Endothelial cell of umbilical vein (primary cell): ENCODE measurements at places on chromosomes 3 and 15. TPM values are rescaled to one million over a fixed set of nuclear protein-coding genes. Genes with fewer than 3 reads are reported as not detected.

PPP1R2 gene
- total RNA-seq, result 36.2 and 37.3 TPM in 2 replicates

COL6A5 gene
- total RNA-seq, result not detected in 2 replicates

CKMT1A gene
- total RNA-seq, result not detected in 2 replicates

SLC24A5 gene
- total RNA-seq, result not detected in 2 replicates

DNA sequence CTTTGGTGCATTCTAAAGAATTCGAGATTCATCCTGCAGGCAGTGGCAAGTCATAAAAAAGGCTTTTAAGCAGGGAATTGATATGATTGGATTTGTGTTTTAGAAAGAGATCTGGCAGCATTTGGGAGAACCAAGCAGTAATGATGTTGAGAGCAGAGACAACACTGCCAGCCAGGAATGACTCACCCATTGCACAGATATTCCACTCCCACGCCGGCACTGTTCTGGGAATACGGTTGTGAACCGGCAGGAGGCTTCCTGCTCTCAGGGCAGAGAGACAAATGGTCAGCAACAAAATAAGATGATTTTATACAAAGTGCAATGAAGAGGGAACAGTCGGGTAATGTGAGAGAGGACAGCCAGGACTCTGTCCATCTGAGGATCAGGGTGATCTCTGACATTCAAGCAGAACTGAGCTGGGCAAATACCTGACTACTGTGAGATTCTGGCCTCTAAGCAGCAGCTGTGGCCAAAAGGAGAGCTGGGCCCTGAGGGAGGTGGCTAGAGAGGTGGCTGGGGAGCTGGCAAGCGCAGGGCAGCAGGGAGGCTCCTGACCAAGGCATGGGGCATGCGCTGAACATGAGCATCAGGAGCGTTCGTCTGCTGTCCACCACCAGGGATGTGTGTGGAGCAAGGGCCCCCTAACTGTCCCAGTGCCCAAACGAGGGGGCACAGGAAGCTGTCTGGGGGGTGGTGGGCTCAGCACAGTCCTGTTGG lies 56.1 kb upstream of the PLXNA1 start:
- no peaks in the 10 kb centered on the region for H3K36me3 ChIP-seq
- peaks cover 44% of the 10 kb centered on the region for H3K4me1 ChIP-seq
- DNase-seq, result peak; percentile 88

DNA sequence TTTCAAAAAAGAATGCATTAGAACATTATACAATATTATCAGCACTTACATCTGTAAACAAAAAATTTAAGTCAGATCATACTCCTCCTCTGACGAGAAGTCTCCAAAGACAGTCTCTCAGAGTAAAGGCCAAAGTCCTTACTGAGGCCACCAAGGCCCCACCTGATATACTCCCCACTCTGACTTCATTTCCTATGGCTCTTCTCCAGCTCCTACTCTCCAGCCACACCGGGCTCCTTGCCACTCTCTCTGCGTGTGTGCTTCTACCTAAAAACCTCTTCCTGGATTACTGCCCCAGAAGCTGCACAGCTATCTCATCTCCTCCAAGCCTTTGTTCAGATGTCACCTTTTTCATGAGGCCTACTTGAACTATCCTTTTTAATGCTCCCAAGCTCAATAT lies 5.0 kb downstream of the DCP1A start:
- no peaks in the 10 kb centered on the region for H3K27me3 ChIP-seq
- H3K4me3 ChIP-seq, result no peak overlapping the region
- H3K36me3 ChIP-seq, result peaks cover 10% of the 10 kb centered on the region

GRCh38 chr15:89034305-89034704 lies 54.0 kb upstream of the ABHD2 start:
- H3K27ac ChIP-seq, result no peak overlapping the region
- no peaks in the 10 kb centered on the region for H3K36me3 ChIP-seq
- no peaks in the 10 kb centered on the region for H3K27me3 ChIP-seq

- DNase-seq, result peak; percentile 41
- no peak overlapping the region for H3K4me3 ChIP-seq
- no peak overlapping the region for H3K27ac ChIP-seq
- no peaks in the 10 kb centered on the region for H3K36me3 ChIP-seq
- peaks cover 11% of the 10 kb centered on the region for H3K4me1 ChIP-seq
Measured at GRCh38 chr3:61927332-61927731, 366.0 kb downstream of the PTPRG start.

- no peak for DNase-seq
- no peaks in the 10 kb centered on the region for H3K36me3 ChIP-seq
- H3K27me3 ChIP-seq, result no peaks in the 10 kb centered on the region
- no peak overlapping the region for H3K27ac ChIP-seq
- no peak overlapping the region for H3K4me3 ChIP-seq
Measured at GRCh38 chr3:132422531-132422930, 5.2 kb downstream of the DNAJC13 start.

GRCh38 chr3:111747490-111747889 lies 111.6 kb upstream of the PHLDB2 start:
- H3K4me3 ChIP-seq, result no peak overlapping the region
- peaks cover 14% of the 10 kb centered on the region for H3K4me1 ChIP-seq
- no peaks in the 10 kb centered on the region for H3K27me3 ChIP-seq
- DNase-seq, result peak; percentile 40

GRCh38 chr3:53597136-53597915 lies 102.9 kb downstream of the CACNA1D start:
- no peak overlapping the region for H3K27ac ChIP-seq
- H3K36me3 ChIP-seq, result no peaks in the 10 kb centered on the region
- H3K4me1 ChIP-seq, result no peaks in the 10 kb centered on the region
- H3K4me3 ChIP-seq, result no peak overlapping the region
- H3K27me3 ChIP-seq, result peaks cover 5% of the 10 kb centered on the region

- no peaks in the 10 kb centered on the region for H3K36me3 ChIP-seq
- DNase-seq, result no peak
- no peak overlapping the region for H3K27ac ChIP-seq
- H3K4me1 ChIP-seq, result no peaks in the 10 kb centered on the region
- H3K4me3 ChIP-seq, result no peak overlapping the region
Measured at GRCh38 chr15:90982135-90982534, 12.2 kb downstream of the PRC1 start.

GRCh38 chr15:95025924-95026728 lies 794.8 kb downstream of the MCTP2 start:
- peaks cover 2% of the 10 kb centered on the region for H3K4me1 ChIP-seq
- DNase-seq, result peak; percentile 78
- no peaks in the 10 kb centered on the region for H3K36me3 ChIP-seq
- no peaks in the 10 kb centered on the region for H3K27me3 ChIP-seq
- no peak overlapping the region for H3K4me3 ChIP-seq
- H3K27ac ChIP-seq, result no peak overlapping the region

DNA sequence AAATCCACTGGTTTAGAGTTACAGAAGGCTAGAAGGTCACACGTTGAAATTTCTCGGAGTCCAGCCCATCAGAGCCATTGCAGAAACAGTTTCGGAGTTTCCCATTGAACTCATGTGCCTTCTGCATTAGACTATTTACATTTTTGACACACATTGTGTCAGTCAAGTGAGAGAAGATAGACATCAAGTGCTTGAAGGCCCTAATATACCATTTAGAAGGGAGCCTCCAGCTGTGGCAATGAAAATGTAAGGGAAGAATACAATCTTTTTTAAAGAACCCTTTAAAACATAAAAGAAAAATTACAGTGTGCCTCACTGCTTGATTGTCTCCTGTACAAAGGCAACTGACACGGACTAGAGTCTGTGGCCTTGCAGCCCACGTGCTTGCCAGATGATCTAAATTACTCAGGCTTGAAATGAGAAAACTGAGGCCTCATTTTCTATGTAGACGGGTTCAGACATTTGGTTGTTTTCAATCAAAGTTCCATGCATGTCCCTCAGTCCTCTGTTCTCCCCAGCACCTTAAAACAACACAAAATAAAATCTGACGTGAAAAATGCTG lies 650.5 kb downstream of the ROBO2 start:
- no peaks in the 10 kb centered on the region for H3K27me3 ChIP-seq
- H3K36me3 ChIP-seq, result no peaks in the 10 kb centered on the region
- no peak overlapping the region for H3K4me3 ChIP-seq
- no peak overlapping the region for H3K27ac ChIP-seq

DNA sequence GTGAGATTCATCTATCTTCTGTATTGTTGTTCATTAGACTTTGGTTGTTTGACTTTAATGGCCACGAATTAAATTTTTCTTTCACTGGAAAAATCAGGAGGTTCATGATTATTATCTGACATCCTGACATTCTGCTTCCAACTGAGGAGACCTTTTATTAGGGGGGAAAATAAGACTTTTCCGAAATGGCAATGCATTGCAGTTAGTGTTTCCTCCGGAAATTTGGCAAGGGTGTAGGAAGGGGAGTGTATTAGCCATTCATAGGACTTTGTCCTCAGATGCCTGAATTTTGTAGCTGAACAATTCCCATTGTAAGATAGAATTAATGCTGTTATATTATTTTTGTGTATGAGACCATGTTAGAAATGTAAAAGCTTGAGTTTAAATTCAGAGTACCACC lies 450.6 kb upstream of the TGFBR2 start:
- H3K27me3 ChIP-seq, result peaks cover 6% of the 10 kb centered on the region
- H3K4me1 ChIP-seq, result peaks cover 32% of the 10 kb centered on the region
- no peaks in the 10 kb centered on the region for H3K36me3 ChIP-seq
- no peak overlapping the region for H3K4me3 ChIP-seq

DNA sequence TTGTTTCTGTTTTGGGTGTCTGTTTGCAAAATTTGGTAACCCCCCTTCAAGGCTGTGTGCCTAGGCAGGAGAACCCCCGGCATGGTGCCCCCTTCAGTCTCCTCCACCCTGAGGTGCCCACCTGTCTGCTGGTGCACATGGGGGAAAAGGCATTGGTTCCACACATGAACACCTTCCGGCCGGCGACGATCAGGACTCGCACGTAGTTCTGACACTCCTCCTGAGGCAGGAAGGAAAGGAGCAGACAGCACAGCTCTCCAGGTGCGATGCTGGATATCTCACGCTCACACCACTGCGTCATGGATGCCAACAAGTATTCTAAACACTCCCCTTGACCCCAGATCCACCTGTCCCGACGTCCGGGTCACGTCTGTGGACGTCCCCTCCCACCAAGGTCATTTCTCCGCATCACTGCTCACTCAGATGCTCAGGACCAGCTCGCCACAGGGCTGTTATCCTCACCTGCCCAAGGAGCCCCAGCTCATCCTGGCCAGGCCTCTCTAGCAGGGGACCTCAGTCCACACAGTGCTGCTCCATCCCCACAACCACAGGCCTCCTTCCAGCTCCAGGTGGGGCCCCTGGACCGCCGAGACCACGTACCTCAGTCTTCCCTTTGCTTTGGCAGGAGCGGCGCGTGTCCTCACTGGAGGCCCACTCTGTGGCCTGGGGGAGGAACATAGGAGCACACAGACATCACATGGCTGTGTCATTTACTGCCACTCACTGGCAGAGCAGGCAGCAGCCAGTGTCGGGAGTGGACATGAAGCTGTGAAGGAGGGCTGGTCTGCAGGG lies 99.0 kb downstream of the SEMA5B start:
- H3K27me3 ChIP-seq, result peaks cover 4% of the 10 kb centered on the region
- H3K27ac ChIP-seq, result no peak overlapping the region
- H3K4me3 ChIP-seq, result no peak overlapping the region
- DNase-seq, result no peak
- H3K36me3 ChIP-seq, result no peaks in the 10 kb centered on the region
- no peaks in the 10 kb centered on the region for H3K4me1 ChIP-seq

GRCh38 chr3:134366928-134367811 lies 7.1 kb downstream of the AMOTL2 start:
- peaks cover 90% of the 10 kb centered on the region for H3K4me1 ChIP-seq
- H3K4me3 ChIP-seq, result no peak overlapping the region
- peak; percentile 14 for DNase-seq
- no peaks in the 10 kb centered on the region for H3K27me3 ChIP-seq
